ENCODE measurements at places on chromosomes 13 and 19.
A peak's percentile ranks its signal among the peaks of the same experiment; 100 is the strongest.

- no peak for DNase-seq
Measured at GRCh38 chr19:14116525-14116917, 1.0 kb downstream of the PRKACA start.

DNA sequence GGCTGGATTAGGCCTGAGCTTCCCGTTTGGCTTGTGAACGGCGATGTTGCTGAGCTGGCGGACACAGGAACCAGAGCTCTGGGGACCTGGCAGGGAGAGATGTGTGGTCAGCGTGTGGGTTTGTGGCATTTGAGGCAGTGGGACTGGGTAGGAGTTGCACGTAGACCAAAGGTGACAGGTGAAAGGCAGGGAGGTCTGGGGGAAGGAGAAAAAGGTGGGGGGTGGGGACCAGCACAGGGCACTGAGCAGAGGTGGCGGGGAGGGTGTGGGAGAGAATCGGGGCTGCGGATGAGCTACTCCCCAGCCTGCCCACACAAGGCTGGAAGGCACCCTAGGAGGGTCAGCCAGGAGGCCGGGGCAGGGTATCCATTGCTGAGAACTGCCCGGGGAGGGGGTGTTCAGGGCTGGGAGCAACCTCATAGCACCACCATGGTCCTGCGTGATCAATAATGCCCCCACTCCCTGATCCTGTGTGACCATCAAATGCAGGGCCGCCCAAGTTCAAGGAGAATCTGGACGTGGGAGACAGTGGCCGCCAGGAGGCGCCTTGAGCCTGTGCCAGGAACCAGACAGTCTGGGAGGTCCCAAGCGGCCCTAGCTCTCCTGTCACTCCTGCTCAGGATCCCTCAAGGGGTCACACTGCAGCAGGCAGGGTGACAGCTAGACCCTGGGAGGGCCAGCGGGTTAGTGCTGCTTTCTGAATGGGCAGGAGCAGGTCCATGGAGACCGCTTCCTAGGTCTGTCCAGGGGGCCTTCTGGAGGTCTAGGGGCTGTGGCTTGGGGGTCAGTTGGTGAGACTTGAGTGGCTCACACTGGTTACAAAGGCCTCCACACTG lies 12.8 kb upstream of the SELENOW start:
- DNase-seq = peak; percentile 77

- peak; percentile 86 for DNase-seq
Measured at GRCh38 chr19:43809762-43810696, 7.8 kb upstream of the LYPD5 start.

- DNase-seq = no peak
Measured at GRCh38 chr19:6610934-6611852, 20.2 kb upstream of the CD70 start.

DNA sequence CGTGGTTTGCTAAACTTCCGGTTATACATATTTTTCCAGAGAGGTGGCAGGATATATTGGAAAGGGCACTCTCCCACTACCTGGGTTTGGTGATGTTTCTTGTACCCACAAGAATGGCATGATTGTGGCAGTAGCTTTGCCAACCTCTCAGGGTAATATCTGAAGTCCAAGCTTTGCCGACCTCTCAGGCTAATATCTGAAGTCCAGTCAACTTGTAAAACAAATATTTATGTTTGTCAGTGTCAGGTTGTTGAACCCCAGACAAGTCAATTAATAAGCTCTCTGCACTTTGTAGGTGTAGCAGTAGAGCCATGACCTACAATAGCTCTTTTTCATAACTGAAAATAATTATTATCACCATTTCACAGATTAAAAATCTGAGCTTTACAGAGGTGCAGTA lies 167.0 kb downstream of the POU4F1 start:
- no peak for DNase-seq

- DNase-seq = no peak
Measured at GRCh38 chr13:98300956-98301641, 124.0 kb upstream of the RNF113B start.

- DNase-seq = no peak
Measured at GRCh38 chr19:55027472-55028337, 10.4 kb downstream of the GP6 start.

DNA sequence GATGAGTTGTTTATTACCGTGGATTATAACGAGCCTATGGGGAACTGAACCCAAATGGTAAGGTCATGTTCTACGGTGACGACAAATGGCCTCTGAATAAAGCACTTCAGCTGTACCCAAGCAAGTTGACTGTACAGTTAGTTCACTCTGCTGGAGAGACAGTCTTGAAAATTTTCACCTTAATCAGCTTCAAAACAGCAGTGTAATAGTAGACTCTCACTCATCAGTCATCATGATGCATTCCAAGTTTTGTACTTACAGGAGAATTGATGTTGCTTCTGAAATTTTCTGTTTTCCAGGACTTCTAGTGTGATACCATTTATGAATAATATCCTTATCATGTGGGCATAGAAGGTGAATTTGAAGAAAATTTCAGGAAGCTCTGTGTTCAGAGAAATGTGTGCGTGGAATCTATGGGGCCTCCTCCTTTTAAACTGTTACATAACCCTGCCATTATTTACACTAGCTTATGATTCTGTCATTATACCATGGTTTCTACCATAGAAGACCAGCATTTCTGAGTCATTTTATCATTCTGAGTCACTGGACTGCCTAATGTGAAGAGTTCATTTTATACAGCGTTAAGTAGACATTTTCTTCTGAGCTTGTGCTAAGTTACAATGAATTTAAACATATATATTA lies 96.9 kb downstream of the WDFY2 start:
- DNase-seq = no peak

- no peak for DNase-seq
Measured at GRCh38 chr13:108200781-108201398, 14.4 kb downstream of the LIG4 start.

DNA sequence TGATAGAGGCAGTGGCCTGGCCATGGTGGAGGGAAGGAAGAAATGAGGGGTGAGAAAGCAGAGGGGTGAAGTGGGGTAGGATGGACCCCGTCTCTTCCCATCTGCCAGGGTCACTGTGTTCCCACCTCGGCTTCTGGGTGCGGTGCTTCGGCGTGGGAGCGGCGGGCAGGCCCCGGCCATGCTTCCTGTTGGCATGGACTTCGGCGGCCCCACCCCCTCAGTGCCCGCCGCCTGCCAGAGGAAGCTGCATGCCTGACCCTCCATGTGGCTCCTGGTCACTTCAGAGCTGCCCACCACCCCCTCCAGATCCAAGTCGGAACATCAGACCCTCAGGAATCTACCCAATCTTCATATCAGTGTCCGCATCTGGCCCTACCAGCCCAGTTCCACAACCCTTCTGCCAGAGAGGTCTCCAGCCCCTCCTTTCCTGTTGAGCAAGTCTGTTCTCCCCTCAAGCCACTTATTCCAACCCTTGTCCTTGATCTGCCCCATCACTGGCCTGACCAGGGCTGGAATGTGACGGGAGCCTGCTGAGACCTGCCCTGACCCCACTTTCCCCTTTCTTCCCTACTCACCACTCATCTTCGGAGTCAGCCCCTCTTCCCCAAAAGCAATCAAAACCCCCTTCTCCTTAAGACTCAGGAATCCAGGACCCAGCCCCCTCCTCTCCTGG lies 1.5 kb downstream of the KCNN4 start:
- DNase-seq = peak; percentile 51
